ENCODE measurements at places on chromosomes 6 and 20.

DNA sequence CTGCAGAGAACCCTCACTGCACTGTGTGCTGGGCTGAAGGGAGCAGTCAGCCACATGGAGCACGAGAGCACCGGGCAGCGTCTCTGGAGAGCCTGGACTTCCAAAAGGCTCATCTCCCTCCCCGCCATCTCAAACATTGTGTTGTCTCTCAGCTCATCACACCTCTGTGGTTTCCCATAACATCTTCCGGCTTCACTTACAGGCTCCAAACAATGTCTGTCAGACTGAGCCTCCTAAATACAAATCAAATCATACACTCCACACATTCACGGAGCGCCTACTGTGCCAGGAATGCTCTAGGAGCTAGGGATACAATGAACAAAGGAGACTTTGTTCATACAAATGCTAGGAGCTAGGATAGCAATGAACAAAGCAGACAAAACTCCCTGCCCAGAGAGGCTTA, 398.0 kb downstream of the RNGTT start:
- DNase-seq: no peak

DNA sequence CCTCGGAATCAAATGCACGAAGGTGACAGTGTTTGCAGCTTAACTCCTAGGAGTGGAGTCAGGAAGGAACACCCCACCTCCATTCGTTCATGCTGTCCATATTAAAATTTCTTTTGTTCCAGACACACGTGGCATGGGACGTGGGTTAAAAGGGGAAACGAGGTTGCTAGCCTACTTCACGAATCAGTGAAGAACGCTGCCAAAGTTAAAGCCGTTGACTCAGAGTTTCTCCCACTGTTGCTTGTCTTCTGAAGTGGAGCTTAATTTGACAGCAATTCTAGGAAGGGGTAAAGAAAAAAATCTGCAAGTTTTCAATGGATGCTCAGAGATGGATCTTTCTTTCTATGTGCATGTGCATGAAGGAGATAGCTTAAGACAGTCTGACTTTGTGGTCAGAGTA, 499.1 kb downstream of the CD83 start:
- DNase-seq: no peak

- DNase-seq: no peak
Measured at GRCh38 chr20:39829256-39829655, 859.8 kb downstream of the MAFB start.

DNA sequence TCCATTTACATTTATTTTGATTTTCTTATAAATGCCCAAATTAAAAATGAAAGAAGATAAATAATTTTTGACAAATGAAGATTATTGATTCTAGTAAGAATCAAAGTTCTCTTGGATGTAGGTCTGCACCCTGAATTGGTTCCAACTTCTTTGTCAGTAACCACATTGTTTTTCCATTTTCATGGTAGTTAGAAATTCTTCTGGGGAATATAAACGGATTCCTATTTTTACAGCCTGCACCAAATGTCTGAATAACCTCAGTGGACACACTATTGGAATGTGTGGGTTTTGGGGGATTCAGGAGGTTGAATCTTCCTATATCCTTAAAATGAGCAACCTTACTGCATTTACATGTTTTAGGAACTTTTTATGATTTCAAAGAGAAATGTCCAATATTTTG, 1085.3 kb upstream of the MAP3K7 start:
- DNase-seq: no peak

GRCh38 chr20:57457243-57458095, 66.3 kb downstream of the RBM38 start:
- DNase-seq: no peak

- DNase-seq: no peak
Measured at GRCh38 chr6:130204322-130204721, 18.4 kb downstream of the SAMD3 start.

DNA sequence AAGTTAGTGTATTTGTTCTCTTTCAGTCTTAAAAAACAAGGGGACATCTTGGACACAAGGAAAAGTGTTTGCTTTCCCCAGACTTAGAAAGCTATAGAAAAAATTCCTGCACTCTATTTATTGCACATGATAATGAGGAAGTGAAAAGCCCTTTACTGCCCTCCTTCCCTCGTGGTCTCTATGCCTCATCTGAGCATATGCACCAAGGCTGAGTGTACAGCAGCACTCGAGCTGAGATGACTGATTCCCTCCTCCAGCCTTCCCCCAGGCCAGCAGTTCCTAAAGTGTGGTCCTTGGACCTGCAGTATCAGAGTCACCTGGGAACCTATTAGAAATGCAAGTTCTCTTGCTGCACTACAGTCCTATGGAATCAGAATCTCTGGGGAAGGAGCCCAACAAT, 14.3 kb upstream of the LAMP5 start:
- no peak for DNase-seq

GRCh38 chr20:64191002-64191401, 26.8 kb downstream of the MYT1 start:
- no peak for DNase-seq

GRCh38 chr20:1392443-1392692, 486 bp downstream of the FKBP1A start:
- DNase-seq: no peak

GRCh38 chr20:23235173-23236027, 115.2 kb upstream of the NXT1 start:
- DNase-seq: no peak

DNA sequence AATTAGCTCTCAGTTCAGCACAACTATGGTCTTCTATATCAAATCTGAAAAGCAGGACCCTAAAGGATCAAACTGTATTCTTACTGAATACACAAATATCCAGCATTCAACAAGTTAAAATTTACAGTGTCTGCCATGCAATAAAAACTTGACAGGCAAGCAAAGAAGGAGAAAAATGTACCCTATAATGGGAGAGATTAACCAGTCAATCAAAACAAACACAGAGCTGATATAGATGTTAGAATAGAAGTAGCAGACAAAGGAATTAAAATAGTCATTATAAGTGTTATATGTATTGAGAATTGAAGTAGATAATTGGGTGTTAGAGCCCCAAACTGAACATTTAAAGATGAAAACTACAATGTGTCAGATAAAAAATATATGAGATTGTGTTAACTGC, 914.9 kb downstream of the EPHA7 start:
- DNase-seq: no peak

GRCh38 chr6:147787417-147787816, 278.9 kb downstream of the SAMD5 start:
- DNase-seq: no peak

DNA sequence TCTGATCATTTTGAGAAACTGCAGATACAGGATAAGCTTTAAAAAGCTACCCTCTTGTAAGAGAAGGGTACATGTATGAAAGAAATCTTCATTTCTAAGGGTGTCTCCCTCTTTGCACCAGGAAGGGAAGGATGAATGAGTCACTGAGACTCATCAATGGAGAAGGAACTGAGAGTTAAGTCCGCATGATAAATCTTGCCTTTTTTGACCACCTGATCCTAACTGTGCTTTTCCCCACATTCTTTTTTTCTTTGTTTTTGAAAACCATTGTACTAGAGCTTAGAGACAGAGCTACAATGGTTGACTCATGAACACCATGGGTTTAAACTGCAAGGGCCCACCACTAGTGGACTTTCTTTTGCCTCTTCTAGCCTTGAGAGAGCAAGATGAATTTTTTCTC, 353.0 kb upstream of the RGS17 start:
- no peak for DNase-seq

DNA sequence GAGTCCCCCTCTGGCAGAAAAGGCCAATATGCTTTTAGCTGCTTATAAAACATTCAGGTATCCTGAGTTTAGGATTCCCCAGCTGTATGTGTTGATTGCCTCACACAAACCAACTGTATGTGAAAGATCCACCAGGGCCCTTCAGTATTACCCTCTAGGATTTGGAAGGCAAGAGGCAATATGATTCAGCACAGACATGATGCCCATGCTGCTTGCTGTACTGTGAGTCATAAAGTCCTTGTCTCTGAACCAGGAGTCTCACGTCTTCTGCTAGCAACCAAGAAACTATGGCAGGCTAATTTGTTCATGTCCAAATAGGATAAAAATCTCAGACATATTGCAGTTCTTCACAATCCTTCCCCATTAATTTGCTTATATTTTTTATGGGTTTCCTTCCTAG, 789.2 kb upstream of the SLC35B3 start:
- DNase-seq: no peak

DNA sequence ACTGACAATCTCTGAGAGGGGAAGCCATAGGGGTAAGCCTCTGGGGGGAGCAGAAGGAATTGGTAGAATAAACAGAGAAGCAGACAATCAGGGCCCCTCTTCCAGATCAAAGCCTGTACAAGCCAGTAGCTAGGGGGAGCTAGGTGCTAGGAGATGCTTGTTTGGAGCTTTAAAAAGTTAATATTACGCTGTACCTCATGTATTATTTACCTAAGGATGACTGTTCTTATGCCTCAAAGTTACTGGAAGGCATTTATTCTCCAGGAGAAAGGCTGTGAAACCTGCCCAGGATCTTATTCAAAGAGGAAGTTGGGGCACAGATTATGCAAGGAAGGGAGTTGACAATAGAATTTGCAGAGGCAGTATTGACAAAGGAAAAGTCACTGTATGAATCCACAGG, 111.8 kb upstream of the SLC35F1 start:
- no peak for DNase-seq

- DNase-seq: no peak
Measured at GRCh38 chr20:40686893-40687292, 2.1 kb downstream of the MAFB start.

DNA sequence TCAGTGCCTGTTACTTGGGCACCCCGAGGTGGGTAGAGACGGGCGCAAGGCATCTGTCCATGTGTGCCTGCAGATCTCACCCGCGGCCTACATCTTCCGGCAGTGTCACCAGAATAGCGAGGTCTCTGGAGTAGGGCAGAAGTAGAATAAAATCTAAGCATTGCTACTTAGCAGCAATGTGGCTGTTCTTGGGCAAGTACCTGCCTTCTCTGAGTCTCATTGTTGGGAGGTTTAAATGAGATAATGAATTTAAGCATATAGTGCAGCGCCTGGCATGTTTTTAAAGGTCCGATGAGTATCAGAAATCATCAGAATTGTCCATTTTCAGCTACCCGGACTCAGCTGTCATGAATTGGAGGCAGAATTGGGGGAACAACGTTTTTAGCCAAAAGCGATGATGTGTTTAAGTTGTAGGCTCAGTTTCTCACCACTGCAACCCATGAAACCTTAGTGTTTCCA, 800 bp downstream of the ABCC10 start:
- no peak for DNase-seq

- no peak for DNase-seq
Measured at GRCh38 chr6:167497428-167498056, 172.7 kb downstream of the TTLL2 start.

GRCh38 chr20:15895126-15895525, 678.1 kb downstream of the KIF16B start:
- no peak for DNase-seq

GRCh38 chr20:21450572-21450971, 53.2 kb upstream of the NKX2-4 start:
- no peak for DNase-seq

GRCh38 chr6:3875486-3875885, 26.3 kb downstream of the FAM50B start:
- DNase-seq: no peak

GRCh38 chr6:46876126-46876525, 45.6 kb downstream of the ADGRF5 start:
- DNase-seq: no peak

DNA sequence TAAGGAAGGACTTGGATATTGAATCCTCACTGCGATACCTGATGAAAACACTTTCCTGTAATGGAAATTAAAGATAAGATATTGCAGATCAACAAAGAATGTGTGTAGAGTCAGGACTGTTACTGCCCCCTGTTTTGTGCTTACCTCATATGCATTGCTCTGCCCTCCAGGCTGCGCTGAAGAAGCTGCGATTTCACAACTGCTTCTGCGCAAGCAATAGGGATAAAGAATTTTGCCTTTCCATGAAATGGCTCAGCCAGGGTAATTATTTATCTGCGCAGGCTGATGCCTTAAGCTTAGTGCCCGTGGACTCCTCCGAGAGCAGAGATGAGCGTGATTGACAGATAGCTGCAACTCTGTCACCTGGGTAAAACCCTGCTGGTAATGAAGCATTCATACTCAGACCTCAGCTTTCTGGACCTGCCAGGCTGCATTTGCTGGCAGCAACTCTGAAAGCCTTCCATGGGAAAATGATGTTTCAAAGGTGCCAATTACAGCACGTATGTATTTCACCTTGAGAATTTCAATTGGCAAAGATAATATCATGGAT, 370.6 kb downstream of the SAMD5 start:
- no peak for DNase-seq

GRCh38 chr6:166494757-166495486, 91.6 kb downstream of the RAMACL start:
- DNase-seq: peak; percentile 41

GRCh38 chr6:75334266-75335040, 49.9 kb upstream of the TMEM30A start:
- no peak for DNase-seq

DNA sequence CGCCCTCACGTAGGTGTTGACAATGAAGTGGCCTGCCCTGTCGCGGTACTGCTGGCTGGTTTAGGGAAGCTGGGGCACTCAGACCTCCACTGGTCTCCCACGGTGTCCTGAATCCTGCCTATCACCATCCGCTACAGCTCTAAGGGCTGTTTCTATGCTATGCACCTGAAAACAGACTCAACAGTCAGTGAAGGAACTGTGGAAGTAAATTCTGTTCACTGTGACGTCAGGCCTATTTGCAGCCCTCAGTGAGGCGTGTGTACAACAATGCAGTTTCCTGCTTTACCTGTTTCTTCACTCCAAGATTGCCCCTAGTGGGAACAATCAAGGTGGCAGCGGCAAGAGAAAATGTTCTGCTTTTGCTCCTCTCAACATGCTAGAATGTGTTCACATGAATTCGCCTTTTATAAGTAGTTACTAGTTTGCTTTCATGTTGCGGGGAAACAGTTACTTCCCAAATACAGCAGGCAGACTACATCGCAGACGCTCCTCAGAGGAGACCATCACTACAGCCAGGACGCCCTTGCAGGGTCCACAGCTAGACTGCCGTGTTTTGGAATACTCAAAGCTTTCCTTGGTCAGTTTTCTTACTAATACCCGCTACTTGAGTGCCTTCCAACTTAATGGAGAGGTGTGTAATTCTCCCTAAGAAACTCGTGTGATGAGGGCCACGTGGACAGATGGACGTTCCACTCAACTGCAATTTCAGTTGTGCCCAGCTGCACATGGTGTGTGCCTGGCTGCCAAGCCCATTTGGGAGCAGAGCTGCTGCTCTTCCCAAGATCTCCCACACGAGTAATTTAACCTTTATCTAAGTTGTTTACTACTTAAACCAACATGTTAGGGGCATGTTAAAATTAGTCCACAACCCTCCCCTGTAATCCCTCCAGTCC, 25.4 kb downstream of the DIDO1 start:
- DNase-seq: no peak

DNA sequence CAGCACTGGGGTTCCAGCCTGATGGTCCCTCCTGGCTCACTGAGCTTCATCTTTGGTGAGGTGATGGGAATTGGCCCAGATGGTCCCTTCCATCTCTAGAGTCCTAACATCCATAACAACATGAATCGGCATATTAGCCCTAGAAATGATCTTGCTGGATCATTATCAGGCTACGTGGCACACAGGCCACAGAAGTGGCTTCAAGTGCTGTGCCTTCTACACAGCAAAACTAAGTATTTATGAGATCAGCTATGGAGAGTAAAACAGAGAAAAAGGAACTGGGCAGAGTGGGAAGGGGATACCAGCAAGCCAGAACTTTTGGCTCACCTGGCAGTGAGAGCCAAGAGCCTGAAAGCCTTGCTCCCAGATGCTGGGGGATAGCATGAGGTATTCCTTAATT, 116.9 kb downstream of the TRERF1 start:
- no peak for DNase-seq

All from activated naive CD4-positive, alpha-beta T cell treated with anti-CD3 and anti-CD28 coated beads, Interleukin-2, amount 50 U/mL, for 16 hours (primary cell).